ENCODE measurements at places on chromosomes 13 and 19.

DNA sequence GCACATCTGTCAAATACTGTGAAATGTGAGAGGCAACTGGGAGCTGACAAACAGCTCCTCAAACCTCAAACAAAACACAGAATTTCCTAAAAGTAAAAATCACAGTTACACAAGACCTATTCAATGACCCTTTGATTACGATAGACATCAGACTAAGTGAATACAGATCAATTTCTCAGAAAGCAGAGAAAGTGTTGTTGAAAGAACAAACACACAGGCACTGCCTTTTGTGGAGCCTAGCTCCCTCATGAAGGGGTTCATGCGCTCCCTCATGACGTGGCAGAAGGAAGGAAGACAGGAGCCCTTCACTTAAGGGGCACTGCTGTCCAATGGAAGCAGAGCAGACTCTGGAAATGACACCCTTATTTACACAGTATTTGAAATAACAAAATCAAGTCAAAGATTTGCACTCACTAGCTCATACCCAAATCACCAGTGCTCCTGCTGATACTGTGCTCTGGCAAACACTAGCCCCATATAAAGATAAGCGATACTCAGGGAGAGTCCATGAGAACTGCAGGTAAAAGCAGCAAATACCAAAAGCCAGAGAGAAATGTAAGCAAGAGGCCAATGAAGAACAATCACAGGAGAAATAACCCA, 144.9 kb downstream of the KLF12 start:
- no peak for DNase-seq

DNA sequence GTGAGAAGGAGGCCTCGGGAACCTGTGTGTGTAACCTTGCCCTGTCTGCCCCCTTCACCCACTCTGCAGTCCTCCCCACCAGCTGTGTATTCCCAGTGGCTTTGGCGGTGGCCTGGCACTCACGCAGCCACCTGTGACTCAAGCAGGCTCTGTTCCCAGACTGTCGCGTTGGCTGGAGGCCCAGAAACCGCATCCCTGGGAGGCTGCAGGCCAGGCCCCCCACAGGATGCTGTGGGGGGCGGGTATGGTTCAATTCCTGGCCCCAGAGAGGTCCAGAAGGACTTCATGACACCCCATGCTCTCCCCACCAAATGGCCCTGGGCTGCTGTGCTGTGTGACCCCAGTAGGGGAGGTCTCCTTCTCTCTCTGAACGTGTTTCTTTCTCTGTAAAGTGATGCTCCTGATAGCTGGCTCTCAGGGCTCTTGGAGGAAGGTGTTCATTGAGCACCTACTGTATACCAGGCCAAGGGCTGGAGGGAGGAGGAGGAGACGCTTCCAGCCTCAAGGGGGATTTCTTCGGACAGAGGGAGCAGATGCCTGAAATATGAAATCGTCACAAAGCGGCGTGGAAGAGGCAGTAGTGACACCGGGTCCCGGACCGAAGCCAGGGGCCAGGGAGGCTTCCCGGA, 1.9 kb upstream of the LINGO3 start:
- no peak for DNase-seq

GRCh38 chr19:31272583-31273106, 76.6 kb downstream of the TSHZ3 start:
- DNase-seq, result no peak

DNA sequence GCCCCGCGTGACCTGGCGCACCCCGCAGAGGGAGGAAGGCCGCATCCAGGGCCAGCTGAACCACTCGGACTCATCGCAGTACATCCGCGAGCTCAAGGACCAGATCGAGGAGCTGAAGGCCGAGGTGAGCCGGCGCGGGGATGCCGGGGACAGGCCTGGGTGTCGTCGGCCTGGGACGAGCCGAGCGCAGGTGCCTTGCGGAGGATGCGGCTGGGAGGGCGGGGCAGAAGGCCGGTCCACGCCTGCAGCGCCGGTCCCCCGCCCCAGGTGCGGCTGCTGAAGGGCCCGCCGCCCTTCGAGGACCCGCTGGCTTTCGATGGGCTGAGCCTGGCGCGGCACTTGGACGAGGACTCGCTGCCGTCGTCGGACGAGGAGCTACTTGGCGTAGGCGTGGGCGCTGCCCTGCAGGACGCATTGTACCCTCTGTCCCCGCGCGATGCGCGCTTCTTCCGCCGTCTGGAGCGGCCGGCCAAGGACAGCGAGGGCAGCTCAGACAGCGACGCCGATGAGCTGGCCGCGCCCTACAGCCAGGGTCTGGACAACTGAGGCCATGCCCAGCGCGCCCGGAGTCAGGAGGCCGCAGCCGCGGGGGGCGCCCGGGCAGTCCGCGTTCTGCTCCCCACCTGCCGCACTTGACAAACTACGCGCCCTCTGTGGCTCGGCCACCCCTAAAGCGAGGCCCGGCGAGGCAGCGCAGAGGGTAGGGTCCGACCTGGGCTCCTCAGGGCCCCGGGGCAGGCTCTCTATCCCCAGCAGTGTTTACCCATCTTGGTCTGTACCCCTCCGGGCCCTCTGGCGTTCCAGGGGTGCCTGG, 10.8 kb downstream of the PRR36 start:
- DNase-seq, result no peak

DNA sequence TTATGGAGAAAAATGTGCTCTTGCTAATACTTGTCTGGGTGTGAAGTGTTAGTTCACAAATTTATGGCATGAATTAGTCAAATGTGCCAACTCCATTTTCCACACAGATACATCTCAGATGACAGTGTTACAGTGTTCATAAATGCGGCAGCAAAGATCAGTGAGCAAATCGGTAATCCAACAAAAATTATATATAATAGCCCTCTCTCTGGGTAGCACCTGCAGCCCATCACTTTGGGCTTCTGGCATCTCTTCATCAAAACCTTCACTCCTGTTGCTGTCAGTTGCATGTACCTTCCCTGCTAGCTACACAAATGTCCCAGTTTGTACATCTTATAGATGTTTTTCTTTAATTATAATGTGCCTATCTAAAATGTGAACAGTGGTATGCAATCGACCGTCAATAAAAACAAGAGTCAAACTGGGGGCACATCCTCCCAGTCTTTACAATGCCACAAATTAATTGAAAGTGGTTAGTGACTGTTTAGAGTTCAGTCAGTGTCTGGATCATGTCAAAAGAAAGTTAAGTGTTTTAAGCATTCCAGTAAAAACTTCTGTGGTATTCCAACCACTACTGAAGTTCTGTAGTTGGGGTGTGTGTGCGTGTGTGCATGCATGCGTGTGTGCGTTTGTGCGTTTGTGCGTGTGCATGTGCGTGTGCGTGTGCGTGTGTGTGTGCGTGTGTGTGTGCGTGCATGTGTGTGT, 448.9 kb downstream of the DCT start:
- no peak for DNase-seq

DNA sequence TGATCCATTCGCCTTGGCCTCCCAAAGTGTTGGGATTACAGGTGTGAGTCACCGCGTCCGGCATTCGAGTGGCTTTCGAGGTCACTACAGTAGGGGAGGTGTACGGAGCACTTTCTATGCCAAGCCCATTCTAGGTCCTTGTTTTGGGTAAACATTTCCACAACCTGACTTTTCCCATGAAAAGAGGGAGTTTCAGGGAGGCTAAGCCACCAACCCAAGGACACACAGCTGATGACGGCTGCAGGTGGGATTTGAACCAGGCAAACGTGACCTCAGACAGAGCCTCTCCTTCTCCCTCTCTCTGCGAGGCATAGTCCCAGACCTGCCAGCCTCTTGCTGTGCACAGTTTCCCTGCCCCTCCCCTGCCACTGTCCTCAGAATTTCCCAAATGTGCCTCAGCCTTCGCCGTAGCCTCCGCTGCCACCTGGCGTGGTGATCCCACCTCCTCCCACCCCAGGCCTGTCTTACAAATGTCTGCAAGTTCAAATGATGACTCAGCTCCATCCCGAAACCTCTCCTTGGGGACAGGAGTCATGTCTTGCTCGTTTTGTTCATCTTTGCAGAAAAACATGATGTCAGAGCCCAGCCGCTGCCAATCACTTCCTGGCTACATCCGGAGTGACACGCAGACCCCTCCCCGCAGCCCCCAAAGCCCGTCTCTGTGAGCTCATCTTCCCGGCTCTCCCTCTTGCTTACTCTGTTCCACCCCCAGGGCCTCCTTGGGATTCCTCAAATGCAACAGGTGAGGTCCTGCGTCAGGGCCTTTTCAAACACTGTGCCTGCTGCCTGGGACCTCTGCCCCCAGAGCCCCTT, 6.6 kb upstream of the GADD45B start:
- no peak for DNase-seq

DNA sequence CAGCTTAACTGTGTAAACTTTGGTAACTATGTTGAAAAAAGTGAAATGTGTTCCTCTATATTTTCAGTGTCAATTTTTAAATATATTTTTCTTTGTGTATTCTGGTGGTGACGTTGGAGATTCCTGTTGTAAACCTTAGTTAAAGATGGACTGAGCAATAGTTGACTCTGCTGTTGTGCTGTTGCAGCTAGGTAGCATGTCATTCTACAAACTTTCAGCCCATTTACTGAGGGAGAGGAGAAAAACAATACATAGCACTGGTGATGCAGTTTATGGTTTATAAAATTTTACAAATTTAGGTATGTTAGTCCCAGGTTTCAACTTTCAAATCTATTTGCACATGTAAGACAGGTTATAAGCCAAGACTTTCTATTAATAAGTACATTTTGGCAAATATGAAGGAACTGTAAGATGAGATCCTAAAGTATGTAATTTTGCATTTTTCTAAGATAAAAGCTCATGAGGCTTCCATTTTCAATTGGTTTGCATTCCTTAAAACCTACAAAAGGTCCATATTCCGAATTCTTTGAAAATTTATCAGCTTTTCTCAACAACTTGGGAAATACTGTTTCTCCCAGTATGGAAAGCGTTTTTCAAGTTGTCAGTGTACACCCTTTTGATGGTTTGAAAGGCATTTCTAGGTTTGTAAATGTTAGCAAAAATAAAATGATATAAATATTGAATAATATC, 1.5 kb downstream of the NDFIP2 start:
- DNase-seq, result no peak

DNA sequence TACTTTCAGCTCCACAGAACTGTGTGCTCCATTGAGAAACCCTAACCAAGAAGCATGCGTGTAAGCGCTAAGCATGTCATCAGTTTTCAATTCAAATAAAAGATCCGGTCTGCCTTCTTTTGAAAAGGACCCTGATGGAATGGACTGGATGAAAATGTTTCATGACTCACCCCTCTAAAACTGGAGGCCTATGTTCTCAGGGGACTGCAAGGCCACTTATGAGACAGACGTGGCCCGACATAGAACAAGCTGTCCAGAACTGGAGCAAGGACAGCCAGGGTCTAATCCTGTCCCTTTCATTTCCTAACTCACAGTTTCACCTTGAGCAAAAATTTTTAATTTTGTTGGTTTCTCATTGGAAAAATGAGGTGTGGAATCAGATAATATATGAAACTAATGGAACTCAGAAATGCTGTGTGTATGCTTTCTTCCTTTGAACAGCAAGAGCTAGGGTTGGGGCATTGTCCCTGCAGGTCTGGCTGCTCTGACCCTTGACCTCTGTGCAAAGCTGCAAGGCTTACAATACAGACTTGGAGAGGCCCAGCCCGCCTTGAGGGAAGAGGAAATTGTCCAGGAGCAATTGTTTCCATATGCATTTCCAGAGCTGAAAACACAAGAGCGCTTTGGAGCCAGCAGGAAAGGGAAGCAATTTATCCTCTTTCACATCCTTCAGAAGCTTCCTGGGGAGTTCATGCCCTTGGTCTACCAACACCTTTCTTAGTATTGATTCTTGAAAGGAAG, 553.4 kb upstream of the KLF12 start:
- DNase-seq, result no peak

DNA sequence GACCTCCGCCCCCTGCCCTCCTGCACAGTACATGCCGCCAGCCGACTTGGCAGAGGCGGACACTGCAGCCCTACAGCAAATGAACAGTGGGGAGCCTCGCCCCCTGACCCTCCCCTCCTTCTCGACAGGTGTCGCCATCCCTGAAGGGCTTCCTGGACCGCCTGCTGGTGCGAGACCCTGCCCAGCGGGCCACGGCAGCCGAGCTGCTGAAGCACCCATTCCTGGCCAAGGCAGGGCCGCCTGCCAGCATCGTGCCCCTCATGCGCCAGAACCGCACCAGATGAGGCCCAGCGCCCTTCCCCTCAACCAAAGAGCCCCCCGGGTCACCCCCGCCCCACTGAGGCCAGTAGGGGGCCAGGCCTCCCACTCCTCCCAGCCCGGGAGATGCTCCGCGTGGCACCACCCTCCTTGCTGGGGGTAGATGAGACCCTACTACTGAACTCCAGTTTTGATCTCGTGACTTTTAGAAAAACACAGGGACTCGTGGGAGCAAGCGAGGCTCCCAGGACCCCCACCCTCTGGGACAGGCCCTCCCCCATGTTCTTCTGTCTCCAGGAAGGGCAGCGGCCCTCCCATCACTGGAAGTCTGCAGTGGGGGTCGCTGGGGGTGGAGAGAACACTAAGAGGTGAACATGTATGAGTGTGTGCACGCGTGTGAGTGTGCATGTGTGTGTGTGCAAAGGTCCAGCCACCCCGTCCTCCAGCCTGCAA, 18.3 kb upstream of the NCCRP1 start:
- DNase-seq, result no peak

- no peak for DNase-seq
Measured at GRCh38 chr13:67140006-67140405, 90.1 kb downstream of the PCDH9 start.

DNA sequence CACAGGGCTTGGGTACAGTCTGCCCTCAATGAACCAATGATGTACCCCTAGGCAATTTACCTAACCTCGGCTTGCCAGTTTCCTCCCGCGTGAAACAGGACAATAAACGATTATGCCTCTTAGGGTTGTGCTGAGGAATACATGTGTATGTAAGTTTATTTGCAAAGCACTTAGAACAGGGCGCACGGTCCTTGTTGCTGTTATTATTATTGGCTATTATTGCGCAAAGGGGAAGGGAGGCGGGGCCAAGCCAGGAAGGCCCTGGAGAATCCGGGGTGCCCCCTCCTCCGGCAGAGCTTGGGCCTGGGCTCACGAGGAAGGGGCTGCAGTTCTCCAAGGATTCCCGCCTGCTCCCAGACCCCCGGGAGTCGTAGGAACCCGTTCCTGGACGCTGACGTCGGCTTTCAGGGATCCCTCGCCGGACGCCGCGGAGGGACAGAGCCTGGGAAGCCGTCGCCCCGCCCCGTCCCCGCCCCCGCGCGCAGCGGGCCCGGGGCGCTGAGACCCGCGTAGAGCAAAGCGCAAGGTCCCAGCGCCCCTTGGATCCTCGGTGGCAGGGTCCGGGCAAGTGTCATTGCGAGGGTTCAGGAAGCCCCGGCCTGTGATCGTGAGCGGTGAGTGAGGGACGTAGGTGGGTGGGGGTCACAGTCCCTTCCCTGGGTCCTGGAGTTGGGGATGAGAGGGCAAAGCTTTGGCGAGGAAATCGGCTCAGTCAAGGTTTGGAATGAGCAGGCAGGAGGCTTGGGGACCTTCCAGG, at the start of gene TMEM91:
TSS of gene TMEM91 (plus strand) at position 293 of the 757 bp plus-strand sequence. CDS start 1,777 bp downstream, outside the sequence.
- no peak for DNase-seq
